Cortex of kidney (tissue), 1 donor: ENCODE measurements at places on chromosomes 3 and 15.

GRCh38 chr15:31510057-31510456, 183.4 kb downstream of the KLF13 start:
- DNase-seq = no peak

DNA sequence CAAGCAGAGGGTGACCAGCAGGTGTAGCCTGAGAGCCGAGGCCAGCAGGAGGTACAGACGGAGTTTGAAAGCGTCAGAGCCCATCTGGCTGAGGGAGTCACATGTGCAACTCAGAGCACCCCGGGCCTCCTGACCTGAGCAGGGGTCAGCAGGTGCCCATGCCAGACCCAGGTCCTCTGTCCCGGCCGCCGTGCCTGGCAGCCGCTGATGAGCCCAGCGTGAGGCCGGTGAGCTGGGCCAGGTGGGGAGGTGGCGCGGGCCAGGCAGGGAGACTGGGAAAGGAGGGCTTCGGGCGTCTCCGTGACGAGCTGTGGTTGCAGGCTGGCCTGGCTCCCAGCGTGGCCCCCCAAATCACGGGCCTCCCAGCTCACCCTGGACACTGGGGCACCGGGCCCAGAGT, 130.9 kb downstream of the CHSY1 start:
- no peak for DNase-seq

- DNase-seq = no peak
These were observed 61.8 kb upstream of the ZNF148 start for GRCh38 chr3:125436921-125437320.

- no peak for DNase-seq
These were observed 49.4 kb upstream of the GSK3B start for GRCh38 chr3:120143676-120144075.

DNA sequence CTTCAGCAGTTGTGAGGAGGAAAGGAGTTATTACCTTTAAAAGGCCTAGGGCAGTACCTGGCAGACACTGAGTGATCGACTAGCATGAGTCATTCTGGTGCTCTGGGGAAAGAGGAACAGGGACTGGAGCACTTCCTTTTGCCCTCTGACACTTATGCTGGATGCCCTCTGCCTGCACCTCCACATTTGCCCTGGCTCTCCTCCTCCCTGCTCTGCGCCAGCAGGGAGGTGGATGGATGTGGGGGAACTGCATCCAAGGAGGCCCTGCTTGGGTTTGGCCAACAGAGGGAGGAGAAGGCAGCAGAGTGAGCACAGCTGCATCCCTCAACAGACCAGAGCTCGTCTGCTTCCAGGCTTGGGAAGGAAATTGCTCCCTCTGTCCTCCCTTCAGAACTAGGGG, 75.0 kb downstream of the SEMA5B start:
- DNase-seq = no peak

- no peak for DNase-seq
These were observed 223.8 kb downstream of the OPA1 start for GRCh38 chr3:193816656-193817311.

DNA sequence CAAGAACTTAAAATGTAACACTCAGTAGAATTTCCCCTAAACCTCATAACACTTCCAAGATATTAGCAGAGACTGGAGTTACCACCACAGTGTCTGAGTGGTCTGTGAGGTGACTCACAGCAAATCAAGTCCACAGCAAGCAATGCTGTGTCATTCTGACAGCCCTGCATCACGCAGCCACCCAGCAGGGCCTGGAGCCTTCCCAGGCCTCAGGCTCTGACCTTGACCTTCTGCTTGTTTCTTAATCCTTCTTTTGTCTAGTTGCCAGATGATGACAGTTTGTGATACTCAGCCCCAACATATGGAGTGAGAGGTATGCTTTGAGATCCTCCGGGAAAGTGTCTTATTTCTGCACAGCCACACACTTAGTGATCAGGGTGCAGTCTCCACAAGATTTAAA, 82.5 kb downstream of the TOP2B start:
- DNase-seq = no peak

DNA sequence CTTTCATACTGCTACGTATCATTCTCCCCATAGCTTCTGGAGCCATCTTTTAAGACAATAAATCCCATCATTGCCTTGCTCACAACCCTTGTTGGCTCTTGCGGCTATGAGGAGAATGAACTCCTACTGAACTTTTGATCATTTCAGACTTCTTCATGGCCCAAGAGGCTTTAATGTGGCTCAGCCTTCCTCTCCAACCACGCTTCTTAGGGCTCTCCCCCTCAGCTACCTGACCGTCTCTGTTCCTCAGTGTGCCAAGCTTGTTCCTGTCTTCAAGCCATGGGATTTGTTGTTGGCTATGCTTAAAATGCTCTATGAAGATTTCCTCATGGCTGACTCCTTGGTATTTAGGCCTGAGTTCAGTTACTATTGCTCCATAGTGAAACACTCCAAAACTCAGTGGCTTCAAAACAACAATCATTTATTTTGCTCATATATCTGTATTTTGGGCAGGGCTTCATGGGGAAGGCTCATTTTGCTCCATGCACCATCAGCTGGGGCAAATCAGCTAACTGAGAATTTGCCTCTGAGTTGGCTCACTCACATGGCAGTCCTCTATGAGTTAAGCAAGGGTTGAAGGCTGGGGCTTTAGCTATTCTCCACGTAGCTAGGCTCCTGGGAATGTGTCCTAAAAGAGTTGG, 47.5 kb downstream of the FOXL2 start:
- no peak for DNase-seq

GRCh38 chr15:40192942-40193341, 32.1 kb downstream of the BUB1B start:
- no peak for DNase-seq

GRCh38 chr3:177131927-177132636, 65.2 kb downstream of the TBL1XR1 start:
- no peak for DNase-seq

DNA sequence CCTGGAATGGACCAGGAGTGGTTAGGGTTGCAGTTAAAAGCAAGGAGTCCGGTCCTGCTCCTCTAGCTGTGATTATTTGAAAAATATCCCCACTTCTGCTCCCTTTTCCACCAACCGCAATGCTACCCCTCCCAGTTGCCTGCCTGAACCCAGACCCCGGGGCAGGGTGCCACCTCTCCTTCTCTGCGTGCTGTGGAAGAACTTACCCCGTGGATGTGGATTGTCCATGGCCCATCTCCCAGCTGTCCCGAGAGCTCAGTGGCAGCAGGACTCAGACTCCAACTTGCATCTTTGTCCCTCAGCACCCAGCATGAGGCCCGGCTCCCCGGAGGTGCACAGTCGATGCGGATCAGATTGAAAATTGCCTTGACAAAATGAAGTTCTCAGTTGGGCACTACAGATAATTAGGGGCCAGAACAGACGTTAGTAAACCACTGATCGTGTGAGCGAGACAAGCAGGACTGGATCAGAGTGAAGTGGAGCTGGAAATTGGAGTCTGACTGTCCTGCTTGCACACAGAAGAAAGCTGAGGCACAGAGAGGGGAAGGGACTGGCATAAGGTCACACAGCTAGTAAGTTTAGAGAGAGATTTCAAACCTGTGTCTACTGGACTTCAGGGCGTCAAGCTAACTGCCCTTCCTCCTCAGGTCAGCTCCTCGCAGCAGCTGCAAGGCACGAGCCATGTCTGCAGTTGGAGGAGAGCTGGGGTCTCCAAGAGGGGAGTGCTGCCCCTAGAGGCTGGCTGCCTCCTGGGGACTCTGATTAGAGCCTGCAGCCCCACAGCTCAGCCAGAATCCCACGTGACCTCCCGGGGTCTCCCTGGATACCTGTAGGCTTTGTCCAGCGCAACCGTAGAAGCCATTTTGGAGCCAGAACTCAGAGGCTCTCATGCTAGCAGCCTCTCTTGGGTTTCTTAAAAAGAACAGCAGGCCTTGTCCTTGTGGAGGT, 14.7 kb downstream of the SLC6A1 start:
- no peak for DNase-seq

GRCh38 chr3:149663966-149664365, 6.1 kb upstream of the WWTR1 start:
- DNase-seq = no peak

DNA sequence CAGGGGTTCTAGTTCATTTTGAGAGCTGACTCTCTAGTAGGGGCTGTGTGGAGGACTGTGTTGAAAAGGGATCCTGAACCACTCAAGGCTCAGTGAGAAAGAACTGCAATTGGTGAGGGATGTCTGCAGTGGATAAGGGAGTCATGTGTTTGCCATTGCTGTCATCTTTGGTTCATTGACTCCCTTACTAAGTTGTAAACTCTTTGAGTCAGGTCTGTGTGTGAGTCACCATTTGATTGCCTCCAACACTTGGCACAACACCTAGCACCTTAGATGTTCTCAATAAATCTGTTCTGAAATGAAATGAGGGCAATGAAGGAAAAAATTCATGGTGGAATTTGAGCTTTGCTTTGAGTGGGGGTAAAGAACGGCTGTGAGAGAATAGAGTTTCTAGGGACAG, 51.7 kb downstream of the PLS1 start:
- DNase-seq = no peak

DNA sequence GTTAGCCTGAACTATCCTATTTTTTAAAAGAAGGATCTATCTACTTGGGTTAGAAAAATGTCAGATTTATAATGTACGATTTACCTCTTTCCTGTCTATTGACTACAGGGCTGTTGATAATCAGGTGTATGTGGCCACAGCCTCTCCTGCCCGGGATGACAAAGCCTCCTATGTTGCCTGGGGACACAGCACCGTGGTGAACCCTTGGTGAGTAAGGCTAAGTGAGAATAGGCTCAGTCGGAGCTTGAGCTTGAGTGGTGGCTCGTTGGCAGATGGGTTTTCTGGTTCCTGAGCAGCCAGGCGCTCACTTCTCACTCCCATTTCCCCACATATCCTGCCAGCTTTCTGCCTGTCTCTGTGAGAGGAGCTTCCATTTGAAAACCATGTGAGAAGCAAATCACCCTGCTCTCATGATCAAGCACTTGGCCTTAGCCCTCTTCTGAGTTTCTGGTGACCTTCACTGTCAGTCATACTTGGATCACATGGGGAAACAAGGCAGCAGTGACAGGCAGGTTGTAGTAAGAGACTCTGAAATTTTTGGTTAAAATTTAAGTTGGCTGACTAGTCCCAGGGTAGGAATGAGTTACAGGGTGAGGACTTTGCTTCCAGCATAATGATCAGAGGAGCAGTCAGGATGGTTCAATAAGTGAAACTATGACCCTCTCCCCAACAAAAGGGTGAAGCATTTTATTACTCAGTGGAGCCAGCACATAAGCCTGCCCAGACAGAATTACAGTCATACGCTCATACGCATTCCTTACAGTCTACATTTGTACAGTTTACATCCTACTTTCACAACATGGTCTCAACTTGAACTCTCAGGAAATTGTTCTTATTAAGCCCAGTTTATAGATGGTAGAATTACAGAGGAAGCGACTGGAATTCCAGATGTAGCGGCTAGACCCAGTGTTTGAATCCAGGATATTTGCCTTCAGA, 18.0 kb downstream of the NIT2 start:
- DNase-seq = no peak

DNA sequence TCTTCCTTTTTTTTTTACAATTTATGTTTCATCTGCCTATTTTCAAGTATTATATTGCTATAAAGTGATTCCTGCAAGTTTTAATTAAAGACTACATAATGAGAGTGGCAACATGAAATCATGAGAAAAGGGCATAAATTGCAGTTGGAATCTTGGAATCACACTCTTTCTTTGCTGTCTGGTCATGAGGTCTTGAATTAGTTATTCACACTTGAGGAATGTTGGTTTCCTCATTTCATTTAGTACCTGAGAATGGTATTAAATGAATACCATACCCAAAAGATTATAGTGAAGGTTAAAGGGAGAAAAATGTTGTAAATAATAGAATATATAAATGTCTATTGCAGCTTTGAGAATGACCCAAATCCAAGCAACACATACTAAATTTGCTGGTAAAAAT, 25.8 kb upstream of the CNTN3 start:
- no peak for DNase-seq

GRCh38 chr15:96398776-96399175, 68.3 kb downstream of the NR2F2 start:
- DNase-seq = no peak

DNA sequence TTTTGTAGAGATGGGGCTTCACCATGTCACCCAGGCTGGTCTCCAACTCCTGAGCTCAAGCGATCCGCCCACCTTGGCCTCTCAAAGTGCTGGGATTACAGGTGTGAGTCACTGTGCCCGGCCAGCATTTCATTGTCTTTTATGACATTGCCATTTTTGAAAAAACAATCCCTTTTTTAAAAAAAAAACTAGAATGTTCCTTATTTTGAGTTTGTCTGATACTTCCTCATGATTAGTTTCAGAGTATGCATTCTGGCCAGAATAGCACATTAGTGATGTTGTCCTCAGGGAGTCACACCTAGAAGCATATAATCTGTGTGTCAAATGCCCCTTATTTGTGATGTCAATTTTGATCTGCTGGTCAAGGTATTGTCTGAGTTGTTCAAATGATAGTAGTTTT, 21.2 kb upstream of the NMD3 start:
- DNase-seq = no peak

GRCh38 chr3:193743702-193744047, 150.7 kb downstream of the OPA1 start:
- DNase-seq = no peak

GRCh38 chr15:92343924-92344643, 49.6 kb upstream of the ST8SIA2 start:
- no peak for DNase-seq

GRCh38 chr3:197293605-197294237, 4.7 kb downstream of the DLG1 start:
- DNase-seq = no peak

DNA sequence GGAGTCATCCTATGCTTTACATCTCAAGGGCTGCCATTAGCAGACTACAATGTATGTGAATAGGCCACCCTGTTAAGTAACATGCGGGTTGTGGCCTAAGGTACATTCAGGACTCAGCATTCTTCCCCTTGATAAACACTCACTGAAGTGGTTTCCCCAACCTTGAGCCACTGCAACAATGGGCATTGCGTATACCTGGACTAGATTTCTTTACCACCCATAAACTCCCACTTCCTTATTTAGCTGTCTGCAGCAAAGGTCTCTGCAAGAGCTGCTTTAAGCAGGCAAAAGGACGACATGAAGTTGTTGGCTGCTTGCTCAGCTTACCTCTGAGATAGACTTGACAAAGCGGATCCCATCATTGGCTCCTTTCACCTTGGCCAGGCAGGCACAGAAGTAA, 16.2 kb downstream of the FYCO1 start:
- no peak for DNase-seq

DNA sequence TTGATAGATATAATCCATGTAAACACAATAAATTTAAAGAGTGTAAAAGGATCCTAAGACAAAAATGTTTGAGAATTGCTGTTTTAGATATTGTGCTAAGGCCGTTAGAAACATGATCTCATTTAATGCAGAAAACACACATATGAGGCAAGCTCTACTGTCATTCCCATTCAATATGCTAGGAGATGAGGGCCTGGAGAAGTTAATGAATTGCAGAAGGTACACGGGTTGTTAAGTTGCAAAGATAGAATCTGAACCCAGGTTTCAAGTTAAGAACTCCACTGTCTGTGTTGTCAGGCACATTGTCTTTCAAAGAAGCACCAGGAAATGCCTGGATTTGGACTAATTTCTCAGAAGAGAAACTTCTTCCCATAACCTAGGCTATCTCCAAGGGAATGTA, 65.1 kb upstream of the SAMMSON start:
- no peak for DNase-seq

GRCh38 chr15:96252148-96252547, 78.4 kb upstream of the NR2F2 start:
- DNase-seq = no peak

- no peak for DNase-seq
These were observed 8.9 kb upstream of the UCN2 start for GRCh38 chr3:48572517-48572916.
